Activated CD4-positive, alpha-beta memory T cell treated with anti-CD3 and anti-CD28 coated beads for 36 hours (primary cell): ENCODE measurements at places on chromosomes 4 and X. TPM values are rescaled to one million over a fixed set of nuclear protein-coding genes. Genes with fewer than 3 reads are reported as not detected.

GRCh38 chrX:124211312-124211942 is 121.0 kb upstream of the TEX13D start:
- DNase-seq, result peak; percentile 15
- H3K4me1 ChIP-seq, result peaks cover 33% of the 10 kb centered on the region
- H3K36me3 ChIP-seq, result no peaks in the 10 kb centered on the region
- H3K4me3 ChIP-seq, result no peak overlapping the region
- H3K27me3 ChIP-seq, result no peaks in the 10 kb centered on the region

Gene GPRIN3
- total RNA-seq, result 20.0 TPM

DNA sequence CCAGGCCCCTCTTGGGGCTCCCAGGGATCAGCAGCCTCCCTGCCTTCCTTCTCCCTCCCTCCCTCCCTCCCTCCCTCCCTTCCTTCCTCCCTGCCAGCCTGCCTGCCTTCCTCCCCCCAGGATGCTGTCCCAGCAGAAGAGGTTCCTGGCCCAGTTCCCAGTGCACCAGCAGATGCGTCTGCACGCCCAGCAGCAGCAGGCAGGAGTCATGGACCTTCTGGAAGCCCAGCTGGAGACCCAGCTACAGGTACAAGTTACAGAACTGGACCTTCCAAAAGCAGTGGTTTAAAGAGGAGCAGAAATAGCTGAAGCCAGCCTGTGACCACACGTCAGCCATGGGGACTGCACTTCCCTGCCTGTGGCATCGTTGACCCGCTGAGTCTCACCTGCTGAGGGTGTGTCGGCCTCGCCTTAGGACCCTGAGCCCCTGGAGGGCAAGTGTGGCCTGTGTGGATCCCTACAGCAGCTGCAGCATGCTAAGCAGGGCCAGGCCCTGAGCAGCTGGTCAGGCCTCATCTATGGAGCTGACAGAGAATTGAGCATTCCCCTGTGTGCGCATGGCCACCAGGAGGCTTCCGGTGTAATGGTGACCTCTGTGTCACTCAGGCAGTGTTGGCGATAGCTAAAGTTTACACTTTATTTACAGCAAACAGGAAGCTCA is 84.7 kb downstream of the CRMP1 start:
- H3K4me3 ChIP-seq, result no peak overlapping the region
- H3K27me3 ChIP-seq, result no peaks in the 10 kb centered on the region
- no peak for DNase-seq
- H3K36me3 ChIP-seq, result no peaks in the 10 kb centered on the region
- H3K27ac ChIP-seq, result no peak overlapping the region
- no peaks in the 10 kb centered on the region for H3K4me1 ChIP-seq

DNA sequence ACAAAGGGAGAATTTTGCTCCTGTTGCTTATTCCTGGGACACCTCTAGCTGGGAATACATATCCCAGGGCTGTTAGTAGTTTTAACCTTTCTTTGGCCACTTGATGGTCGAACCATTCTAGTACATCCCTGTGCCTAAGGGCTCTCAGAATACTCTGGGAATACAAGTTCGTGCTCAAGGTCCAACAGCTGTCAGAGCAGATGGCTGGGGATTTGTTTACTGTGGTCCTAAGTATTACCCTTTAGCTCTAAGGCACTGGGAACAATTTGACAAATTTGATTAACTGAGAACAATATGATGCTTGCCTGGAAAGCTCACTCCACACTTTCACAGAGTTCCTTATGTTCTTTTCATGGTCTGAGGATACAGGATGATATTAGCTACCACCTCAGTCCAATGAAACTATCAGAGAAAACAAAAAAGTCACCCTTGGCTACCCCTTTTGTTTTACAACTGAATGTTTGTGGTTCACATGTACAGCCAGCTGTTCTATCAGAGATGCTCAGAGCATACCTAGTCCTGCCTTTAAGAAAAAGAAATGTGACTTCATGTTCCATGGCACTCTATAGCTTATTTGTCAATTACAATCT is 47.4 kb upstream of the PHOX2B start:
- peaks cover 6% of the 10 kb centered on the region for H3K27me3 ChIP-seq
- DNase-seq, result no peak
- no peak overlapping the region for H3K4me3 ChIP-seq
- H3K36me3 ChIP-seq, result no peaks in the 10 kb centered on the region
- H3K27ac ChIP-seq, result no peak overlapping the region

GRCh38 chr4:2832309-2832980 is 11.2 kb upstream of the ADD1 start:
- H3K27ac ChIP-seq, result peak overlapping the region; percentile 23
- H3K4me3 ChIP-seq, result no peak overlapping the region
- H3K27me3 ChIP-seq, result no peaks in the 10 kb centered on the region

- H3K27me3 ChIP-seq, result peaks cover 24% of the 10 kb centered on the region
- H3K4me3 ChIP-seq, result no peak overlapping the region
- peaks cover 20% of the 10 kb centered on the region for H3K4me1 ChIP-seq
- no peak overlapping the region for H3K27ac ChIP-seq
- no peaks in the 10 kb centered on the region for H3K36me3 ChIP-seq
Measured at GRCh38 chr4:1060121-1060520, 48.7 kb downstream of the FGFRL1 start.

GRCh38 chr4:110119337-110119736 is 79.1 kb downstream of the ELOVL6 start:
- no peak overlapping the region for H3K4me3 ChIP-seq
- H3K4me1 ChIP-seq, result peaks cover 10% of the 10 kb centered on the region
- H3K36me3 ChIP-seq, result no peaks in the 10 kb centered on the region
- no peaks in the 10 kb centered on the region for H3K27me3 ChIP-seq
- DNase-seq, result no peak

Gene CDKL5
- 1.2 TPM for total RNA-seq

- no peaks in the 10 kb centered on the region for H3K4me1 ChIP-seq
- H3K4me3 ChIP-seq, result no peak overlapping the region
- no peak for DNase-seq
- H3K27me3 ChIP-seq, result peaks cover 5% of the 10 kb centered on the region
Measured at GRCh38 chr4:16838226-16838875, 60.1 kb downstream of the LDB2 start.

Gene TMSB15A
- total RNA-seq, result 0.70 TPM

Gene CLGN
- 0.10 TPM for total RNA-seq

Gene GPR50
- total RNA-seq, result not detected

DNA sequence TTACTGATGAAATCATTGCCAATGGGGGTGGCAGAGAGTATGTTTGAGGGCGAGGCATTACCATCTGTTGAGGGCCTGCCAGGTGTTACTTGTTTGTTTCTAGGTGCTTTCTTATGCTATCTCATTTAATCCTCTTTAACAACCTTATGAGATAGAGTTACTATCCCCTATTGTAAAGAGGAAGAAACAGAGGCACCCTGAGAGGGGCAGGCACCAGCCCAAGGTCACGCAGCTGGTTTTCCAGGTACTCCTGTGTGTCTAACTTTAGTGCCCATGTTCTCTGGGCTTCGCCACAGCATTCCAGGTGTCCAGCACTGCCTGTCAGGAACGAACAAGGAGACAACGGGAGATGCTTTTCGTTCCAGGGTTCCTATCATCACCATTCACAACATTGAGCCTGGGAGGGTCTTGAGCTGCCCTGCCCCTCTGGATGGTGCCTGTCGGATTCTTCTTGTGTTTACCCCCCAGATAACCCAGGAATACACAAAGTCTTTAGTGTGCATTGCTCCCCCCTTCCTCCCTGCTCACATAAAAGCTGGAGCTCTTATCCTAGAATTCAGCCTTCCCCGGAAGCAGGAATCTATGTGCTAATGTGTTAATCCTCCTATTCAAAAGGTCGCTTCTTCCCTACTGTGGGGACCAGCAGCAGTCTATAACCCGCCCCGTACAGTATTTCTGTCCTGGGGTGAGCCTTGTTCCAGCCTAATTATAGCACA is 24.9 kb upstream of the GPC4 start:
- H3K27ac ChIP-seq, result no peak overlapping the region
- peaks cover 2% of the 10 kb centered on the region for H3K27me3 ChIP-seq
- no peak overlapping the region for H3K4me3 ChIP-seq
- H3K4me1 ChIP-seq, result peaks cover 2% of the 10 kb centered on the region
- DNase-seq, result no peak

Gene ITGB1BP2
- total RNA-seq, result 5.6 TPM

Gene FAT1
- not detected for total RNA-seq

DNA sequence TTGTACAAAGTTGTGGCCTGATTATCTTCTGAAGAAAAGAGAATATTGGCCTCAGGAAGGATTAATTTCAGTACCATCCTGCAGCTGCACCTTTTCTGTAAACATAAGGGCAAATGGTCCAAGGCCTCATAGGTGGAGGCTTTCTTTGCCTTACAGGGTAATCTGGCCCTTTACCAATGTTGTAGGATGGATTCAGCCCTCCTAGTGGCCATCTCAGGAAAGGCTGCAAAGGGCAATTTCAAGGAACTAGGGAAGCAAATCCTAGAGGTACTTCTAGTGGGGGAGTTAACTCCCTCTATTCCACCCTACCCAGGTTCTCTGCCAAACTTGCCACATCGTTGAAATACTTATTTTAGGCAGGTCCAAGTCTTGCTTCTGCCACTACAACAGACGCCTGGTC is 57.6 kb downstream of the UGT2B11 start:
- H3K36me3 ChIP-seq, result no peaks in the 10 kb centered on the region
- no peak overlapping the region for H3K27ac ChIP-seq
- DNase-seq, result no peak
- no peak overlapping the region for H3K4me3 ChIP-seq

Gene GABRE
- total RNA-seq, result not detected

DNA sequence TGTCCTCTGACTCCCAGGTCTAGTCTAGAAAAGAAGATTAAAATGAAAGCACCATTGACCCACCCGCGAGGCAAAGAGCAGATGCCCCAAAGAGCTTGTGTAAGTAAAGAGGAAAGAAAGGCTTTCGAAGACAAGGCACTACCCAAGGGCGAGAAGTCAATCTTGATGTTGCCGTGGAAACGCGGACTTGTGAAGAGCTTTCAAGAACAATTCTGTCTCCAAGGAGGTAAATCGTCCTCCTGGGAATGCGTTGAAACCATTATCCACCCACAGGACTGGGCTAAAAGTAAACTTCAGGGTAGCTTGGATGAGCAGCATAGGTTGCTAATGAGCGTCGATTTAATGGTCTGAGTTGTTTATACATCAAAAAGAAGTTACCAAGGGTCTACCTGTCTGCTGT is 189.3 kb downstream of the DHRSX start:
- no peaks in the 10 kb centered on the region for H3K27me3 ChIP-seq
- peaks cover 24% of the 10 kb centered on the region for H3K36me3 ChIP-seq
- no peaks in the 10 kb centered on the region for H3K4me1 ChIP-seq
- H3K27ac ChIP-seq, result no peak overlapping the region

- no peaks in the 10 kb centered on the region for H3K36me3 ChIP-seq
- H3K27me3 ChIP-seq, result no peaks in the 10 kb centered on the region
Measured at GRCh38 chrX:26409636-26410035, 193.7 kb downstream of the MAGEB5 start.

Gene GABRG1
- total RNA-seq, result not detected

GRCh38 chrX:139093201-139093600 is 381.7 kb upstream of the FGF13 start:
- no peak overlapping the region for H3K27ac ChIP-seq
- H3K36me3 ChIP-seq, result no peaks in the 10 kb centered on the region
- no peaks in the 10 kb centered on the region for H3K4me1 ChIP-seq
- no peaks in the 10 kb centered on the region for H3K27me3 ChIP-seq
- no peak overlapping the region for H3K4me3 ChIP-seq

GRCh38 chr4:176981074-176981473 is 188.4 kb upstream of the VEGFC start:
- H3K36me3 ChIP-seq, result no peaks in the 10 kb centered on the region
- H3K27ac ChIP-seq, result no peak overlapping the region
- H3K27me3 ChIP-seq, result no peaks in the 10 kb centered on the region
- H3K4me3 ChIP-seq, result no peak overlapping the region

Gene MAGEA9
- not detected for total RNA-seq

DNA sequence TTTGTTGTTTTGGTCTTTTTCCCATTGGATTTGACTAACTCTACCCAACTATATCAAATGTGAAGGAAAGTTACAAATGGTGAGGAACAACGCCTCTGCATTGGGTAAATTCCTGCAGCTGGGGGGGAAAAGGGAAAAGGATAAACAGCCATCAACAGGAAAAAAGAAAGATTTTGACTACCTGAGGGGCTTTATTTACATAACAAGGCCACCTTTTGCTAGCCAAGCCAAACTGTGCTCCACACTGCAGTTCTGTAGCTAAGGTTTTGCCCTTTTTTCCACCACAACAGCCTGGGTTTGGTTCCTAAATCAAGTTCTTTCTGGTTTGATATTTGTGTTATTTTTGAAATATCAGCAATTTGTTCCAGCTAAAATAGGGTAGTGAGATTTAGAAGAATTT is 40.8 kb downstream of the RHOXF2B start:
- DNase-seq, result no peak
- no peaks in the 10 kb centered on the region for H3K27me3 ChIP-seq
- no peaks in the 10 kb centered on the region for H3K4me1 ChIP-seq
- no peak overlapping the region for H3K27ac ChIP-seq
- no peaks in the 10 kb centered on the region for H3K36me3 ChIP-seq

Gene HAND2
- not detected for total RNA-seq

Gene RPS6KA6
- total RNA-seq, result 0.17 TPM

- DNase-seq, result no peak
- peaks cover 7% of the 10 kb centered on the region for H3K27me3 ChIP-seq
- H3K4me1 ChIP-seq, result peaks cover 11% of the 10 kb centered on the region
Measured at GRCh38 chr4:54315561-54316538, 86.8 kb downstream of the PDGFRA start.

- H3K4me3 ChIP-seq, result no peak overlapping the region
- H3K4me1 ChIP-seq, result peaks cover 17% of the 10 kb centered on the region
- DNase-seq, result no peak
- no peak overlapping the region for H3K27ac ChIP-seq
Measured at GRCh38 chrX:38880296-38880854, 79.1 kb downstream of the MID1IP1 start.

- peak; percentile 63 for DNase-seq
- H3K4me1 ChIP-seq, result peaks cover 11% of the 10 kb centered on the region
- H3K4me3 ChIP-seq, result no peak overlapping the region
- H3K27me3 ChIP-seq, result peaks cover 9% of the 10 kb centered on the region
- no peaks in the 10 kb centered on the region for H3K36me3 ChIP-seq
Measured at GRCh38 chr4:683982-684622, 4.8 kb downstream of the SLC49A3 start.

- DNase-seq, result no peak
- H3K4me3 ChIP-seq, result no peak overlapping the region
- H3K4me1 ChIP-seq, result peaks cover 16% of the 10 kb centered on the region
- H3K27me3 ChIP-seq, result no peaks in the 10 kb centered on the region
- peaks cover 22% of the 10 kb centered on the region for H3K36me3 ChIP-seq
- no peak overlapping the region for H3K27ac ChIP-seq
Measured at GRCh38 chr4:26749867-26750266, 110.8 kb upstream of the STIM2 start.

DNA sequence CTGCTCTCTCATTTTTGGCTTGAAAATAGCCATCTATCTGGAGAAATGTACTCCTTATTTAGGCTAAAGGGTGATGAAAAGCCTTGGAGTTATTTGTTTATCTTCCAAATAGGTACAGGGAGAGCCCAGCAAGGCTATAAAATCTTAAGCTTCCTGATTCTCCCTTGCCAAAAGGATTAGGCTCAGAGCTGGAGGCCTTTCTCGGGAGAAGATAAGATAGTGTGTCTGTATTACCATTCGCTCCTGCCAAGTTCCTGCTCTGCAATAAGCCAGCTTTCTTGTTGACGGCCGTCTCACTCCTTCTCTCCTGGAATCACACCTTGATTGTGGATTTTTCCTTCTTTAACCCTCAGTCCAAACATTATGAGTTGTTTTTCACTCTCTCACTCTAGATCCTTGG is 171.8 kb upstream of the TTC29 start:
- no peaks in the 10 kb centered on the region for H3K36me3 ChIP-seq
- no peaks in the 10 kb centered on the region for H3K4me1 ChIP-seq
- H3K27me3 ChIP-seq, result peaks cover 6% of the 10 kb centered on the region
- H3K27ac ChIP-seq, result no peak overlapping the region

Gene AFF2
- 0.36 TPM for total RNA-seq

- no peak overlapping the region for H3K27ac ChIP-seq
- no peaks in the 10 kb centered on the region for H3K4me1 ChIP-seq
- H3K4me3 ChIP-seq, result no peak overlapping the region
- H3K36me3 ChIP-seq, result no peaks in the 10 kb centered on the region
- DNase-seq, result no peak
Measured at GRCh38 chr4:96558466-96558865, 718.6 kb downstream of the PDHA2 start.

Gene GYPB
- total RNA-seq, result not detected
